ENCODE measurements at places on chromosomes 11 and 22. TPM values are rescaled to one million over a fixed set of nuclear protein-coding genes. Genes with fewer than 3 reads are reported as not detected.
A peak's percentile ranks its signal among the peaks of the same experiment; 100 is the strongest.

LPXN gene
- total RNA-seq, result 4.7 TPM

GUCY1A2 gene
- total RNA-seq, result 18.5 TPM

DNA sequence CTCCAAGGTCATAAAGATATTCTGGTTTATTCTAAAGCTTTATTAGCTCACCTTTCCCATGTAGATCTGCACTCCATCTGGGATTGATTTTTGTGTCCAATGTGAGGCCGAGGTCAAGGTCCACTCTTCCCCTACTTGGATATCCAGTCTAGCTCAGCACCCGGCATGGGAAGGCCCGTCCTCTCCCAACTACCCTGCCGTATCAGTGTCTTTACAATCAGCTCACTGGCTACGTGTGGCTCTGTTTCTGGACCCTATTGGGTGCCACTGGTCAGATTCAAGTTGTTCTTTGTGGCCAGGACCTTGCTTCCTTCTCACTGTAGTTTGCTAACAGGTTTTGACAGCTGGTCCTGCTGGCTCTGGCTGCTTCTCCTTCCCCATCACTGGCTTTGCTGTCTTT, 30.9 kb downstream of the KCNQ1OT1 start:
- no peaks in the 10 kb centered on the region for H3K27me3 ChIP-seq
- H3K4me1 ChIP-seq, result peaks cover 4% of the 10 kb centered on the region
- no peaks in the 10 kb centered on the region for H3K36me3 ChIP-seq
- H3K4me3 ChIP-seq, result no peak overlapping the region
- H3K27ac ChIP-seq, result no peak overlapping the region
- no peak for DNase-seq

DNA sequence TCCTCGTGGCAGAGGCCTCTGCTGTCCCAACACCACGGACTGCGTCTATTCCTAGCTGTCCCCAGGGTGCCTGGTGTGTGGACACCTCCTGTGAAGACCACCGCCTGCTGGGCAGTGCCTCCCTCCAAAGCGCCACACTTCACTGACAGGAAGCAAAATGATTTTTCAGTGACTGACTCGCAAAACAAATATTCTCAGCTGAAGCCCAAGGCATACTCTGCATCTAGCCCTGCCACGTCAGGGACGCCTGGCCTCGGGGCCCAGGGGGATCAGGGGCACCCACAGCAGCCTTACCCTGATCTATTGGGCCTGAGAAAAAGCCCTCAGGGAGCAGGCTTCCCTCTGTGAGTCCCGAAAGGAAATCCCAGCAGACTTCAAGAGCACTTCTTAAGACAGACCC, 2.2 kb downstream of the BRD1 start:
- peak overlapping the region; percentile 71 for H3K4me3 ChIP-seq
- H3K27me3 ChIP-seq, result no peaks in the 10 kb centered on the region
- no peak overlapping the region for H3K27ac ChIP-seq
- no peak for DNase-seq

- H3K4me3 ChIP-seq, result no peak overlapping the region
- no peaks in the 10 kb centered on the region for H3K27me3 ChIP-seq
- DNase-seq, result no peak
These were observed 26.0 kb upstream of the ARFGAP3 start for GRCh38 chr22:42883121-42883520.

DNA sequence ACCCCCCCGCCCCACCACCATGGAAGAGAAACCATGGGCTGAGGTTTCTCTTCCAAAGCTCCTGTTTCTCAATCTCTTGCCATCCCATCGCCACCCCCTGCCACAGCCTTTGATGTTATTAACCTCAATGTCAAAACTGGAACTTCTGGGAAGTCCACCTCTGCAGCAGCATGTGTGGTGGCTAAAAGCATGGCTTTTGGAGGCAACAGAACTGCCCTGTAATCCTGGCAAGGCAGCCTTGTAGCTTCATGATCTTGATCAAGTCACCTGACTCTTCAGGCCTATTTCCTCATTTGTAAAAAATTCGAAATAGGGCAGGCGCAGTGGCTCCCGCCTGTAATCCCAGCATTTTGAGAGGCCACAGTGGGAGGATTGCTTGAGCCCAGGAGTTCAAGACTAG, 3.5 kb upstream of the COX8A start:
- DNase-seq, result no peak
- H3K27me3 ChIP-seq, result no peaks in the 10 kb centered on the region
- peaks cover 7% of the 10 kb centered on the region for H3K4me1 ChIP-seq
- H3K27ac ChIP-seq, result no peak overlapping the region
- H3K4me3 ChIP-seq, result no peak overlapping the region

GRCh38 chr22:16831257-16831656, 6.0 kb upstream of the XKR3 start:
- no peak overlapping the region for H3K27ac ChIP-seq
- H3K36me3 ChIP-seq, result no peaks in the 10 kb centered on the region
- no peak for DNase-seq

GRCh38 chr11:75056814-75057213, 39.9 kb downstream of the OR2AT4 start:
- no peak overlapping the region for H3K27ac ChIP-seq
- H3K4me1 ChIP-seq, result no peaks in the 10 kb centered on the region
- H3K27me3 ChIP-seq, result no peaks in the 10 kb centered on the region
- peaks cover 4% of the 10 kb centered on the region for H3K36me3 ChIP-seq
- no peak overlapping the region for H3K4me3 ChIP-seq

DNA sequence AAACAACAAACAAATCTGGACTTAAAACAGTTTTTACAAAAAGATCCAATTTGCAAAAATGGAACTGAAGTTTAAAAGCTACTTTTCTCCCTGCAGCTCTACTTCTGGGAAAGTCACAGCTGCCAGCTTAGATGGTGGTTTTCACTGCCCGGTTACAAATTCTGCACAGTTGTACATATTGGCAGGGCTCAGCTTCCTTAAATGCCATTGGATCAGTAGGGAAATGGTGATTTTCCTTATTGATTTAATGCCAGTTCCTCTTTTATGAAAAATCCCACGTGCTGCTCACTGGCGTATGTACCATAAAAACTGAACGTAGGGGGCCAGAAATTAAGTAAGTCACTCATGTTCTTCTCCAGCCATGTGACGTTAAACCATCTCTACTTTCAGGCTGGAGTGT, 22.8 kb downstream of the GRAP2 start:
- H3K4me1 ChIP-seq, result no peaks in the 10 kb centered on the region
- H3K36me3 ChIP-seq, result no peaks in the 10 kb centered on the region
- no peak overlapping the region for H3K27ac ChIP-seq
- H3K4me3 ChIP-seq, result no peak overlapping the region
- no peak for DNase-seq

- no peak overlapping the region for H3K4me3 ChIP-seq
- H3K36me3 ChIP-seq, result no peaks in the 10 kb centered on the region
- no peaks in the 10 kb centered on the region for H3K27me3 ChIP-seq
- H3K4me1 ChIP-seq, result no peaks in the 10 kb centered on the region
- DNase-seq, result no peak
These were observed 125.1 kb downstream of the TIMP3 start for GRCh38 chr22:32926600-32926999.

DLG2 gene
- total RNA-seq, result 3.8 TPM

- H3K27me3 ChIP-seq, result no peaks in the 10 kb centered on the region
- H3K27ac ChIP-seq, result no peak overlapping the region
- DNase-seq, result no peak
- no peaks in the 10 kb centered on the region for H3K4me1 ChIP-seq
These were observed 74.1 kb upstream of the ARHGAP20 start for GRCh38 chr11:110786226-110786902.

- no peak overlapping the region for H3K27ac ChIP-seq
- H3K4me1 ChIP-seq, result peaks cover 35% of the 10 kb centered on the region
- H3K36me3 ChIP-seq, result no peaks in the 10 kb centered on the region
These were observed 7.7 kb downstream of the LGR4 start for GRCh38 chr11:27464909-27465308.

- no peak for DNase-seq
- H3K27me3 ChIP-seq, result no peaks in the 10 kb centered on the region
- no peaks in the 10 kb centered on the region for H3K36me3 ChIP-seq
- H3K27ac ChIP-seq, result no peak overlapping the region
- H3K4me1 ChIP-seq, result no peaks in the 10 kb centered on the region
- H3K4me3 ChIP-seq, result no peak overlapping the region
These were observed 2.1 kb upstream of the APOA5 start for GRCh38 chr11:116793772-116794097.

GRCh38 chr11:19258641-19259230, 18.0 kb upstream of the E2F8 start:
- no peaks in the 10 kb centered on the region for H3K27me3 ChIP-seq
- no peak overlapping the region for H3K4me3 ChIP-seq
- no peak overlapping the region for H3K27ac ChIP-seq
- no peaks in the 10 kb centered on the region for H3K36me3 ChIP-seq
- DNase-seq, result no peak
- no peaks in the 10 kb centered on the region for H3K4me1 ChIP-seq

DNA sequence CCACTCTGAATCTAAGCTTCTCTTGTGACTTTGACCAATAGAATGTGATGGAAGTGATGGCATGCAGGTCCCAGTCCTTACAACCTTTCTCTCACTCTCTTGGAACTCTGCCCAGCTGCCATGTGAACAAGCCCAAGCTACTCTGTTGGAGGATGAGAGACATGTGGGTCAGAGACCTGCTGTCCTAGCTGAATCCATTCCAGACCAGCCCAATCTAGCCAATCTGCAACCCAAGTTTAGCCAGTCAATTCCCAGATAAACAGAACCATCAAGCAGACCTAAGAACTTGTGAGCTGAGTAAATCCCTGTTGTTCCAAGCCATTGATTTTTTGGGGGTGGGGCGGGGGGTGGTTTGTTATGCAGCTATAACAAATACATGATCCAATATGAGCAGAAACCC, 69.2 kb upstream of the GRK3 start:
- no peak overlapping the region for H3K4me3 ChIP-seq
- H3K27ac ChIP-seq, result no peak overlapping the region
- H3K4me1 ChIP-seq, result no peaks in the 10 kb centered on the region
- peaks cover 2% of the 10 kb centered on the region for H3K27me3 ChIP-seq
- DNase-seq, result no peak

- no peak overlapping the region for H3K4me3 ChIP-seq
- H3K36me3 ChIP-seq, result no peaks in the 10 kb centered on the region
- H3K27ac ChIP-seq, result peak overlapping the region; percentile 41
- peaks cover 31% of the 10 kb centered on the region for H3K4me1 ChIP-seq
These were observed 74.3 kb upstream of the TP53I11 start for GRCh38 chr11:45024846-45025588.

MMP1 gene
- total RNA-seq, result 0.17 TPM

DNA sequence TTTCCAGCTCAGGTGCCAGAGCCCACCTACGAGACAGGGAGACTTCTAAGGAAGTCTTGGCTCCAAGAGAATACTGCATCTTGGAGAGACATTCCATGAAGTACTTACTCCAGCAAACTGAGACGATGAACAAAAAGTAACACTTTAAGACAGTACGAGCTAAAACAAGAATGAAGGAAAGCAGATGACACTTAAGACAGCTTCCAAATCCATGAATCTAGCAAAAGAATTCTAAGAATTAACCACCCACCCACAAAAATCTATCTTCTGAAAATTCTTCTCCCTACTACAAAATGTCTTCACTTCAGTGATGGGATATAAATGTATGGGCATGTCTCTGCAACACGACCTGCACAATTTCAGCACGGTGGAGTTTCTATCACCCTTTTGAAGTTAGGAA, 132.9 kb downstream of the C11orf58 start:
- H3K27ac ChIP-seq, result no peak overlapping the region
- no peak overlapping the region for H3K4me3 ChIP-seq
- no peaks in the 10 kb centered on the region for H3K36me3 ChIP-seq
- H3K27me3 ChIP-seq, result no peaks in the 10 kb centered on the region
- no peaks in the 10 kb centered on the region for H3K4me1 ChIP-seq
- no peak for DNase-seq

DNA sequence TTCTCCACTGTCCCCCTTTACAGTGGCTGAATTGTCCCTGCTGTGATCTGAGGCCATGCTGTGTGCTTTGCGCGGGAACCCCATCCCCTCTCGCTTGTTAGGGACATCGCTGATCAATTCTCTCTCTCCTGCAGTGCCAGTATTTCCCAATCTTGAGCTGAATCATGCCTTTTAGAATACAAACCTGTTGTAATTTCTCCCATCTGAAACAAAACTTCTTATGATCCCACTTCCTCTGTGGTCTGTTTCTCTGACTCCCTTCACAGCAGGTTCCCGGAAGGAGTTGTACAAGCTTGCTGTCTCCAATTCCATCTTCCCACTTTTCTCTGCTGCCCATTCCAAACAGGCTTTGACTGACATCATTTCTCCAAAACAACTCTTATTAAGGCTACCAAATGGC, 16.8 kb downstream of the ADAMTS15 start:
- no peaks in the 10 kb centered on the region for H3K27me3 ChIP-seq
- H3K4me1 ChIP-seq, result no peaks in the 10 kb centered on the region
- H3K36me3 ChIP-seq, result peaks cover 5% of the 10 kb centered on the region

DNA sequence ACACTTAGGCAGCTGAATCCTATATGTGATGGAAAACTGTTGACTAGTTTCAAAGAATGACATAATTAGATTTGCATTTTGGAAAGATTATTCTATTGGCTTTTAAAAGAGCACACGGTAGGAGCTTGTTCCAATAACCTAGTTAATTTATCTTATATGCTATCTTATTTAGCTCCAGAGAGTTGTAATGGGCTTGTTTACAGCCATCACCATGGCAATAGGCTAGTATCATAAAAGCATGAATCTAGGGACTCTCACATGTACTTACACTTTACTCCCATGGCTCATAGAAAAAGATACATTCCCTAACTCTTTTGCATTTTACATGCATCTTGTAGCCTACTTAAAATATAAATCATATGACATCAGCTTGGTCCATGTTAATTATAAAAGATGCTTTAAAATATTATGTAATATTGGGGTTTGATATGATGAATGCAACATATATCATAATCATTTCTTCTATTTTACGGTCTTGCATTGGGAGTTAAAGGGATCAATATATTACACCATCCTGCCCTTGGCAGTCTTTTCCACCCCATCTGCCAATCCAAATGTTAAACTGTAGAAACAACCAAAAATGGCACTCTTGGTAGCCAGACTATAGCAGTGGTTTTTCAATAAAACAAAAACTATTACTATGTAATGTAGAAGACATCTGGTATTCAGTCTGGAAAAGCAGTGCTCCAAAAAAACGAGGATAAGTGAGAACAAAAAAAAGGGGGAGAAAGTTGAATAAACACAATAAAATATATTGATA, 2254.0 kb downstream of the LRRC4C start:
- H3K4me3 ChIP-seq, result no peak overlapping the region
- no peak overlapping the region for H3K27ac ChIP-seq
- no peaks in the 10 kb centered on the region for H3K27me3 ChIP-seq
- no peaks in the 10 kb centered on the region for H3K4me1 ChIP-seq
- no peaks in the 10 kb centered on the region for H3K36me3 ChIP-seq
- DNase-seq, result no peak

DEPDC5 gene
- 10.0 TPM for total RNA-seq

GRCh38 chr22:39990686-39991085, 4.1 kb upstream of the FAM83F start:
- no peak for DNase-seq
- H3K4me3 ChIP-seq, result no peak overlapping the region
- peaks cover 3% of the 10 kb centered on the region for H3K27me3 ChIP-seq
- H3K27ac ChIP-seq, result no peak overlapping the region
- H3K36me3 ChIP-seq, result no peaks in the 10 kb centered on the region

- peaks cover 5% of the 10 kb centered on the region for H3K27me3 ChIP-seq
- no peak for DNase-seq
- no peaks in the 10 kb centered on the region for H3K4me1 ChIP-seq
- no peak overlapping the region for H3K4me3 ChIP-seq
These were observed 64.7 kb downstream of the DHCR7 start for GRCh38 chr11:71383461-71383860.

EXPH5 gene
- 0.58 TPM for total RNA-seq

All from psoas muscle (tissue), 8 donors.